ENCODE measurements at places on chromosomes 3 and 15.

DNA sequence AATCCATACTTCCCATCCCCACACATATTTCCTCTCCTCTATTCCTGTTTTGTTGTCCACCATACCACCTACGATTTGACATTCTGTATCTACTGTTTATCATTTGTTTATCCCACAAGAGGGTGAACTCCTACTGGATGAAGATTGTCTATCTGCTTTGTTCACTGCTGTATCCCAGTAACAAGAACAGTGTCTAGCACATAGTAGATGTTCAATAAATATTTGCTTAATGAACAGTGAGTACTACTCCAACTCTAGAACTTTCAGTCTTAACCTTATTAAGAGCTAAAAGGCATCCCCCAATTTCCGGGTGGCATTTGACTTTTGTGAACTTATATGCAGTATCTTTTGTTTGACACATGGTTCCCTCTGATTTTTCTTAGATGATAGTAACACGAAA is 1.3 kb downstream of the PYGO1 start:
- DNase-seq = no peak

GRCh38 chr15:31308185-31308639 is 18.4 kb upstream of the KLF13 start:
- DNase-seq = no peak

DNA sequence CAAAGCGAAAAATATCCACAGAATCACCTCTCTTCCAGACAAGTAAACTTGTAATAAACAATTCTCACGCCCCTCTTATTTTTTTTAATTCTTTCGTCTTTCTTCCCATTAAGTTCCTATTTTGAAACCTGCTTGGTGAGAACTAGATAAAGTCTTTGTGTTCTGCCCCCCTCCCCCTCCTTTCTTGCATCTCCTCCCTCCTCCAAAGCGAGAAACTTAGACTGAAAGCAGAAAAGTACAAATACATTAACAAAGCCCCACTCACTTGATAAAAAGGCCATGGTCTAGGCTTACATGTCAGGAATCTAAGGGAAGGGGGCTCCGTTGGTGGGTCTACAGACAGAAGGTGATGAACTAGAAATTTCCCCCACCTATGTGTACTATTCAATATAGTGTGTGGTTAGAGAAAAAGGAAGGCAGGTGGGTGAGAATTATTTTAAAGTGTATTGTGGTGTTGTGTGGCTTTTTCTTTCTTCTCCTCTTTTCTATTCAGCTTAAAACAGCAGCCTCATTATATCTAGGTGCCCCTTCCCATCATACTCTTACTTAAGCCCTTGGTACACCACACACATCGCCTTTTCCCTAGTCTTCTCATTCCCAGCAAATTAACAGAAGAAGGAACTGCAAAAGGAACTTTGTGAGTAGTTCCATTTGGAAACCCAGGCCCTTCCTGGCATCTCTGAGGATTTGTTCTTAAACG is 215.3 kb downstream of the MEIS2 start:
- no peak for DNase-seq

DNA sequence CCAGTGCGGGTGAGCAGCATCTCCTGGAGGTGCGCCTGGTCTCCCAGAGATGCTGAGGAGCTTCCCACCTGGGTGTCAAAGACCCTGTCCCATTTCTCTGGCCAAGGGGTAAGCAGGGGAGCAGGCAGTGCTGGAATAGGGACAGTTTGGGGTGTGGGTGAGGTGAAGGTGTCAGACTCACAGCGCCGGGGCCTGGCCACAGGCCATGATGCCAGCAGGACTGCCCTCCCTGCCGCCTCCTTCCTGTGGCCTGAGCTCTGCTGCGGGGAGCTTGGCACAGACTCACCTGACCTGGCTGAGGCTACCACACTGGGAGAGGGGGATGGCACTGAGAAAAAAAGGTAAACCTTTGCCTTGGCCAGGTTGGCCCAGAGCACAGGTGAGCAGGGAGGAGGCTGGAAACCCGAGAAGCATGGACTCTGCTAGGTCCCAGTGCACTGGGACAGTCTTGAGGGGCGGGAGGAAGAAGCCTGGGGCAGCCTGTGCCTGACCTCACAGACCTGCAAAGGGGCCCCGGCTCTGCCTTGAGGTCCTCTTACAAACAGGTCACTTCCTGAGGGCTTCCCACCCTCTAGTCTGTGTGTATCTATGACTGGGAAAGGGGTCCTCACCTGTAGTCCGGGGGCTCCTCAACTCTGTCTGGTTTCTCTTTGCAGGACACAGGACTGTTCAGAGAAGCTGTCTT is 28.2 kb downstream of the GRAMD2A start:
- DNase-seq = no peak

DNA sequence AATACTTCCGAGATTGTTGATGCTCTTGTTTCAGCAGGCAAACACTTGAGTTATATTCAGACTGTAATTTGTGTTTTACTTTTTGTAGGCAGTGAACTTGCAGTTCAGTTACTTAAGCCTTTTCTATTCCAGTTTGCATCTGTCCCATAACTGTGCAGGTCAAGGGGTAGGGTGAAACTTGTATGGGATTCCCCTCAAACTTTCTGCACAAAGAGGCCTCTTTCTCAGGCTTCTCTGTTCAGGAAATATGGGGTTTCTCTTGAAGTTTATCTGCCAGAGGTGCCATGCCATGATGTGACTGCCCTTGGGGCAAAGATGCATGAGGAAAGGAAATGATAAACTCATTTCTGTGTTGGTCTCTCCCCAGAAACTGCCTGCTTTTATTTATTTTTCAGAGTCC is 66.7 kb downstream of the SLC24A1 start:
- no peak for DNase-seq

DNA sequence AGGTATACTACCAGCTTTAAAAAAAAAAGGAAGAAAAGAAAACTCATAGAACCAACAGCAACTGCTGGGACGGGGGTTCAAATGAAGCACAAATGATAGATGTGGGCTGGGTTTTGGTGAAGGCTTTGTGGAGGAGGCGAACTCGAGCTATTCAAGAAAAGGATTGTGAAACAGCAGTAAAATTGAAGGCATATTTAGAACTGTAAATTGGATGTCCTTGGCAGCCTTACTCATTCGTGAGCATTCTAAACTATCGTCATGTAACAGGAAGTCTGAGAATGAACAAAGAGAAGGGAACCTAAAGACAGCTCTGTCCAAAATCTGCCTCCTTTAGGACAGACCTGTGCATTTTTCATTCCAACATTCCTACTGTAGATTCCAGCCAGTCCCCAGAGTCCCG is 97.8 kb downstream of the LARS2 start:
- no peak for DNase-seq
